ENCODE measurements at places on chromosomes 7 and 10.

GRCh38 chr7:149444287-149444686, 16.6 kb downstream of the ZNF777 start:
- no peak for DNase-seq

DNA sequence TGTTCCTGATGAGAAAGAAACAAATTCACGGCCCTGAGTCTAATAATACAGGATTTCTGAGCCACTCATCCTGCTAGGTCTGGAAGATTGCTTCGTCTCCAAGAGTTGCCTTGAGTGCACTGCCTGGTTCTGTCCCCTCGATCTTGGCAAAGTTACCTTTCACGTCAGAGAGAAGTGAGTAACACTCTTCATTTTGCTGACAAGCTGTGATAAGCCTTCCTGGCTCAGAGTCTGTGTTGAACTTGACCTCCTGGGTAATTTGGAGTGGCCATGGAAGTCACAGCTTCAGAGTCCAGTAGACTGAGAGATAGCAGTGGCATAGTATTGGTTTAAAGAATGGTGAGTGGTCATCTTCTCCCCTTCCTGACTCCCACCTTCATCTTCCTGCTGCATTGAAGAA, 64.7 kb upstream of the LRGUK start:
- DNase-seq: no peak

- DNase-seq: no peak
Measured at GRCh38 chr10:11442001-11442773, 169.3 kb downstream of the USP6NL start.

DNA sequence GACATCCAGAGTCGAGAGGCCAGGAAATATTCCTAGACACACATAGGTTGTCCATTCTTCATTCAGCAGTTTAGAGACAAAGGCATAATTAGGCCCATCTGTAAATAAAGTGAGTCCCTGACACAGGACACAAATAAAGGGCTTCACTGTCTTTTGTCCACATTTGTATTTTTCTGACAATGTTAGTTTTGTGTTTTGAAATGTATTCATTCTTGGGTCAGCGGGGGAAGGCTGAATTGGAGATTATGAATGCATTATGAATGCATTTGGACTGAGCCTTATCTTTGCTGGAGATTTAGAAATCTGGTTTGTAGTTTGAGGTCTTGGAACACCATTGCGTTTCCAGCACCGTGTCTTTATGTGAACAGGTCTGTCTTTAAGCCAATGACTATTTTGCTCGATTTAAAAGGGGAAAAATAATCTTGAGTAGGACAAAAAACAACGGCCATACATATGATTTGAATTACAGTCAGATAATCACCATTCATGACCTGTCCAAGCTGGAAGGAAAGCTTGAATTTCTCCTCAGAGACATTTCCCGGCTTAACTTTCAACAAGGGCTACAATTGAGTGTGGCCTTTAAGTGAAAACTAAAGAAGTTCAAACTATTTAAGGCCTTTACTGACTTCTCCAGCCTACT, 334.8 kb downstream of the WDR11 start:
- DNase-seq: no peak

DNA sequence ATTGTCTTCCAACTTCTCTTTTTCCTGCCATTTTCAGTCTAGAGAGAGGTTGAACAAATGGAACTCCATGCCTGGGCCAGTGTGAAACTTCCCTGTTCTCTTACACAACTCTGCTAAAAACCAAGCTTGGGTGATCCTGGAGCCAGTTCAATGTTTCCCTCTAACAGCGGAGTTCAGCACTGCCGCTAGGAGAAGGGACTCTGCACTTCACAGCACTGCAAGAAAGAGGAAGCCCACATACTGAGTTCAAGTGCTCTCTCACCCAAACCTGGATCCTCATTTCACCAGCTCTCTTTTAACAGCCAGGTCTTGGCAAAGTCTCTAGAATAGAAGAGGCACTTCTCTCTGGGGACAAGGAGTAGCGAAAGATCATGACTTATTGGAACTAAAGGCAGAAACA, 18.8 kb downstream of the FOXI2 start:
- no peak for DNase-seq

All from AML-193 (cell line).